Stimulated activated CD4-positive, alpha-beta T cell treated with anti-CD3 and anti-CD28 coated beads, Interleukin-1b, Interleukin-23, amount 100 ng/mL, for 24 hours (primary cell): ENCODE measurements at places on chromosomes 2 and 18.

- DNase-seq, result no peak
Measured at GRCh38 chr2:132757002-132757589, 87.1 kb upstream of the LYPD1 start.

DNA sequence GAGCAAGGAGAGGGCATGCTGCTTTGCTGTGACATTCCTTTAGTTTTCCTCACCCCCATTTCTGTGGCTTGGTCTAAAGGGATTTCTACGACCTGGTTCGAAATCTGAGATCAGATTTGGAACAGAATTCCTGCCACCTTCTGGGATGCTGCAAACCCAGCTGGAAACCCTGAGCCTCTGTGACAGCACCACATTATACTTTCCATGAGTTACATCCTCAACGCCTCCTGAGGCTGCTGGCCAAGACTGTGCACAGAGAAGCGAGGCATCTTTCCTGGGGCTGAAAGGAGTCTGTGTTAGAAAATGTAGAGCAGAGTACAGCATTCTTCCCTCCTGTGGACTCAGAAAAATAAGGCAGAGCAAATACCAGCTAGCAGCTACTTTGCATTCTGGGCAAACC is 138.1 kb upstream of the CHAC2 start:
- no peak for DNase-seq

DNA sequence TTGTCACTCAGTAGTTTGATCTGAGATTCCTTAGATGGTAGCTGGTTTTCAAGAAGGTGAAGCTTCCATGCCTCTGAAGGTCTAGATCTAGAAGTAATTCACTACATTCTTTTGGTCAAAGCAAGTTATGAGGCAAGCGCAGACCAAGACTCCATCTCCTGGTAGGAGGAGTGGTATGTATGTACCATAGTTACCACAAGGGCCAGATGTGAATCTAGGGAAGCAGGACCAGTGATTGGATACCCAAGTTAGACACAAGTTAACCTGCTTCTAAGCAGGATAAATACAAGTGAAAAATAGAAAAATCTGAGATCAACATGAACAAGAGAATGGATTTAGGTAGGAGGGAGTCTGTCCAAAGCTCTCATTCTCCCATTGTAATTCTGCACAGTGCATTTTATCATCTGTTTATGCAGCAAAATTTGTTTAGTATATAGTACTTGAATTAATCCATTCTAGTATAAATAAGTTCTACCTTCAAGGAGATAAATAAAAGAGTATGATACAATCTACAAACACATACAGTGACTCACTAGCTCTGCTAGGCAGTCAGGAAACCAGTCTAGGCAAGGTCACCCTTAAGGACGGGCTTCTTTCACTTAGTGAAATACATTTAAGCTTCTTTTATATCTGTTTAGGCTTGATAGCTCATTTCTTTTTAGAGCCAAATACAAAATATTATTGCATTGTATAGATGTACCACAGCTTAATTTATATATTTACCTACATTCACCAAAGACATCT is 14.2 kb upstream of the DOCK10 start:
- DNase-seq, result no peak

DNA sequence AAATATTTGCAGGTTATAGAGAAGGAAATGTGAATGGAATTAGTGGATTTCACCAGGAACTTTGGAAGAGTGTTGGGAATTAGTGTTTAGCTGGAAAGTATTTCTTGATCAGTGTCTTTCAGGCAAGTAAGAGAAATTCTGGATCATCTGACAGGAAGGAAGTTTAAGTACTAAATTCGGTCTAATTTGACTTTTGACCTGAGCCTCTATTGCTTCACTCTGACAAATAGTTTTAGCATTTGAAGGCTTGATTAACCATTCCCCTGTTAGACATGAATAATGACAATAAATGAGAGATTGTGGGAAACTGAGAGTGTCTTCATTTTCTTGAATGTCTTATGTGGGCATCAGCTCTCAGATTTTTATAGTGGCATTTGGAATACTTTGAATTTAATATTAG is 16.0 kb downstream of the CCNT2 start:
- DNase-seq, result no peak

- DNase-seq, result no peak
Measured at GRCh38 chr2:3113769-3114168, 263.8 kb downstream of the EIPR1 start.
